ENCODE measurements at places on chromosomes 13 and 19.

DNA sequence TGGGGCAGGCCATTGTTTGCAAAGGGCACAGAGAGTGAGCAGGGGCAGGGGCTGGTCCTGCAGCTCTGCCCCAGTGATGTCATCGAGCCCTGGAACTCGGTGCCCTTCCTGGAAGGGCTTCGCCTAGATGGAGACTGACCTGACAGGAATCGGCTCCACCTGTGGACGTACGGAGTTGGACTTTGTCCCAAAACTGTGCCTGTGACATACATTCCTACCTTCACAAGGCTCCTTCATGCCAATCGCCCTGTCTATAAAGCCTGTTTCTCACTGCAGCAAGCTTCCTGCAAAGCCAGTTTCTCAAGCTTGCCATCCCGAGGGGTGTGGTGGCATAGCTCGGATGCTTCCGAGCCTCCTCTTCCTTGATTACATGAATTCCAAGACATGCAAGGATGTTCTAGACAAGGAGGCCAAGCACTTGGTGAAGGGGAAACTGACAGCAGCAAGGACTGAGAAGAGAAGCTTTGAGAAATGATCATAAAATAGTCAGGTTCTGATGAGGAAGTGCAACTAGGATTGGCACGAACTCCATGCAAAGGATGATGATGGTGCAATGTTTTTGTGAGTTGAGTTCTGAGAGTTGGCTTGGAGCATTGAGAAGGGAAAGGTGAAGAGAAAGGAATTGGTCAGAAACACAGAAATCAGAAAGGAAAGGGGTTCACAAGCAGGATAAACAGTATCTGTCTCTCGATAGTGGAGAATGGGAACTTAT is 73.6 kb upstream of the STK24 start:
- DNase-seq, result peak; percentile 53

DNA sequence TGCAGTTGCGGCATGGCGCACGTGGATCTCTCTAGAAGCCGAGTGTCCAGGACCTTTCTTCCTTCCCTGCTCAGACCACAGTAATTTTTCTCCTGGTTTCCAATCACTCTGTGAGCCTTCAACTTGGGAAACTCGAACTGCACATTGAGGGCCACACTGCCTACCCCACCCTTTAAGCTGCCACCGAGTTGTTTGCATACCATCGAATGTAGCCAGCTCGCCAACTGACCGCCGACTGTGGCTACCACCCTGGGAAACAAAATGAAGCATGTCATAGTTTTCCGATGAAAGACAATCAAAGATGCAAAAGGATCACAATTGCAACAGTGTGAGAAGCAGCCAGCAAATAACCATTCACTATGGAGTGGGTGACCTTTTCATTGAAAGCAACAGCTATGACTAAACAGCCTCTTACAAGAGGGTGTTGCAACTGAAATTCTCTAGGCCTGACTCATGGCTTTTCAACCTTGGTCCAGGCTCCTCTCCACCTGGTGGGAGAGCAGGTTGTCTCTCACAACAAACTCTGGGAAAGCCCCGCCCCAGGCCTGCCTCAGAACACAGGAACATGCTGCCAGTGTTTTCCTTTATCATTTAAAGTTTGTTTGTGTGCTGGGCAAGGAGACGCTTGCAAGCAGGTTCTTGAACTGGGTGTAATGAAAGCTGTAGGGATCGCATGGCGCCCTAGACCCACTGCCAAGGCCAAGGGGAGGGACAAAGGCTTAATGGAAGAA is 141.7 kb upstream of the SERP2 start:
- DNase-seq, result peak; percentile 85

DNA sequence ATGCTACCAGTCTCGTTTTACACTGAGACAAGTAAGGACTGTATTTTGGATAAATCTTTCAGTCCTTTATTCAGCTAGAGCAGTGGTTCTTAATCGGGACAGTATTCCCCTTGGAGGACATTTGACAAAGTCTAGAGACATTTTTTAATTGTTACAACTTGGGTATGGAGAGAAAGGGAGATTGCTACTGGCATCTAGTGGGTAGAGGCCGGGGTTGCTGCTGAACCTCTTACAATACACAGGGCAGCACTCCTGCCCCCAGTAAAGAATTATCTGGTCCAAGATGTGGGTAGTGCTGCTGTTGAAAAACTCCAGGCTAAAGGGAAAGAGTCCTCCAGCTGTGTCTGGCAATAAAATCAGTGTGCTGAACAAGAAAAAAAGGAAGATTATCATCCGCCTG is 334.8 kb downstream of the SLC7A1 start:
- no peak for DNase-seq

- DNase-seq, result no peak
Measured at GRCh38 chr19:29329460-29330134, 116.6 kb upstream of the UQCRFS1 start.

DNA sequence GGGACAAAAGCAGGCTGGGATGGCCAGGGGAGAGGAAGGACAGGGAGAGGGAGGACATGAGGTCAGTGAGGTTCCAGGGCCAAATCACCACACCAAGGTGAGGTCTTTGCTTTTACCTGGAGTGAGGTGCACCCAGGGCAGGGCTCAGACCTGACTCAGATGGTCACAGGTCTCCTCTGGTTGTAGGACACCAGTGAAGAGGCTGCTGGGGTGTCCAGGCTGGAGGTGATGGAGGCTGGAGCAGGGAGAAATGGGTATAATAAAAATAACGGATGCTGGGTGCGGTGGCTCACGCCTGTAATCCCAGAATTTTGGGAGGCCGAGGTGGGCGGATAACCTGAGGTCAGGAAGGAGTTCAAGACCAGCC is 6.9 kb downstream of the GRAMD1A start:
- DNase-seq, result no peak

DNA sequence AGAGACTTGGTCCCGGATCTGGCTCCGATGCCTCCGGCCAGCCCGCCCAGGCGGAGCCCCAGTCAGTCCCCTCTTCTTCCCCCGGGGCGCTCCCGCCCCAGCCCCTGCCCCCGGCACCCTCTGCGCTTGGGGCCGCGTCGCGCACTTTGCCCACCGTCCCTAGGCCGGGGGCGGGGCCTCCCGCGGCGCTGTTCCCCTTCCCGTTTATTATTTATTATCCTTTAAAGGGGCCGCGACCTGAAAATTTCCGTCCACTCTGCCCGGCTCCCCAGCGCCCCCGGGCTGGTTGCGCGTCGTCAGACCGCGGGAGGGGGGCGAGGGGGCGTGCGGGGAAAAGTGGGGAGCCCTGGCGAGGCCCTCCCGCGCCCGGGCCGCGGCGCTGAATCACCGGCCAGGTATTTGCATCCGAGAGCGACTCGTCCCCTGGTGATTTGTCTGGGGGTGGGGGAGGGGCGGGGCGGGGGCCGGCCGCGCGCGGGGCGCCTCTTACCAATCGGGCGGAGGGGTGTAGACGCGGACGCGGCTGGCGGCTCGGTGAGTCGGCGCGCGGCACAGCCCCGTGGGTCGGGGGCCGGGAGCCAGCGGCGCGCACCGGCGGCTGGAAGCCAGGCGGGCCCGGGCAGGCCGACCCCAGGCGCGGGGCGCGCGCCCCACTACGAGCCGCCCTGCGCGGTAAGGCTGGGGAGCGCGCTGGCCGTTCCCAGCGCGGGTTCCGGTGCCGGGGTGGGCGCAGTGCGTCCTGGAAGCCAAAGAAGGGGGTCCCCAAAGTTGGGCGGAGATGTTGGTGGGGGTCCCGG is at the start of gene ARID3A:
TSS of gene ARID3A (plus strand) at position 510 of the 797 bp plus-strand sequence. CDS start 3,494 bp downstream, outside the sequence.
- peak; percentile 89 for DNase-seq

DNA sequence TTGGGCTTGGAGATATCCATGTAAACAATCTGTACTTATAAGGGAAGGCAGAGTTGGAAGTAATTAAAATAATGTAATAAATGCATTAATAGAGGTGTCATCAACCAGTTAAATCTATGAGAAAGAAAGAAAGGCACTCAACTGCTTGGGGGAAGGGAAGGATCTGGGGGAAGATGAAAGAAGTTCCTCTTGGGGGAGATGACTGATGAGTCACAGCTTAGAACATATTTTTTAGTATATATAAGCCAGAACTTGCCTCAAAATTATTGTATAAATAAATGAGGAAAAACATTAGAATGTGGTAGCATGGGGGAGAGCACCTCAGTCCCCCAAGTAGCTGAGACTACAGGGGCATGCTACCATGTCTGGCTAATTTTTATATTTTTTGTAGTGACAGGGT is 205.8 kb downstream of the GGACT start:
- no peak for DNase-seq

- no peak for DNase-seq
Measured at GRCh38 chr19:3573858-3574637, 1.3 kb downstream of the HMG20B start.

- DNase-seq, result no peak
Measured at GRCh38 chr13:26594363-26594762, 36.9 kb downstream of the WASF3 start.

DNA sequence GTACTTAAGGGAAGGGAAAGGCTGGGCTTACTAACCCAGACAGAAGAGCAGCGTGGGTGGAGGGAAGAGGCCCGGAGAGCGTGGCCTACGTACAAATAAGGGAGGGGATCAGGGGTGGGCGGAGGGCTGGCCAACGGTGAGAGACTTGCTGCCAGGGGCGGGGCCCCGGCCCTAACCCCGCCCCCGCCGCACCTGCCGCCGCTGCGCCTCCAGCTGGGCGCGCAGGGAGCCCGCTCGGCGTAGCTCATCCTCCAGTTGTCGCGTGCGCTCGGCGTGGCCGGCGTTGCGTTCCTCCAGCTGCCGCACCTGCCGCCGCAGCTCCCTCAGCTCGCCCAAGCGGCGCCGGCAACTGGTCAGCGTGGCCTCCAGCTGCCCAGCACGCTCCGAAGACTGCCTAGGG is 5.7 kb downstream of the HOOK2 start:
- no peak for DNase-seq

DNA sequence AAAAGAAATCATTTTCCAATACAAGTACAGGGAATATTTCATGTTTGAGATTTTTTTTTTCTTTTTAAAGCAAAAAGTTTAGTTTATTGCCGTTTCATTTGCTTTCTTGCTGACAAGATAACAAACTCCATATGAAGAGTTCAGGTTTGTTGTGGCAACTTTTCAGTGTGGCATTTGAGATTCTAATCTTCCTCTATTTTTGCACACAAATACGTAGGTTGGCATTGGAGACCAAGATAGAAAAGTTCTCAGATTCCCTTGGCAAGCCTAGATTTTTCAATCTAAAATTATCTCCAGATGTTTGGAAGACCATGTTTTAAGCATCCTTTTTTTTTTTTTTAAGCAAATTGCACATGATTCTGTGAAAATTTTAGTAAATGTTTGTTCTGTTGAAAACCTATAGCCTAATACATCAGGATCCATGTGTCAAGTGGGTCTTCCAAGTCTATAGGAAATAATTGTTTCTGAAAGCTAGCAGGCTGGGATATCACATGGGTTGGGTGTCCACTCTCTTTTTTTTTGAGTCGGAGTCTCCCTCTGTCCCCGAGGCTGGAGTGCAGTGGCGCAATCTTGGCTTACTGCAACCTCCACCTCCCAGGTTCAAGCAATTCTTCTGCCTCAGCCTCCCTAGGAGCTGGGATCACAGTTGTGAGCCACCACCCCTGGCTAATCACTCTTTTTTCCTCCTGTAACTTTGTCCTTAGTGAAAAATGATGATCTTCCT is 2.6 kb downstream of the GARRE1 start:
- no peak for DNase-seq

DNA sequence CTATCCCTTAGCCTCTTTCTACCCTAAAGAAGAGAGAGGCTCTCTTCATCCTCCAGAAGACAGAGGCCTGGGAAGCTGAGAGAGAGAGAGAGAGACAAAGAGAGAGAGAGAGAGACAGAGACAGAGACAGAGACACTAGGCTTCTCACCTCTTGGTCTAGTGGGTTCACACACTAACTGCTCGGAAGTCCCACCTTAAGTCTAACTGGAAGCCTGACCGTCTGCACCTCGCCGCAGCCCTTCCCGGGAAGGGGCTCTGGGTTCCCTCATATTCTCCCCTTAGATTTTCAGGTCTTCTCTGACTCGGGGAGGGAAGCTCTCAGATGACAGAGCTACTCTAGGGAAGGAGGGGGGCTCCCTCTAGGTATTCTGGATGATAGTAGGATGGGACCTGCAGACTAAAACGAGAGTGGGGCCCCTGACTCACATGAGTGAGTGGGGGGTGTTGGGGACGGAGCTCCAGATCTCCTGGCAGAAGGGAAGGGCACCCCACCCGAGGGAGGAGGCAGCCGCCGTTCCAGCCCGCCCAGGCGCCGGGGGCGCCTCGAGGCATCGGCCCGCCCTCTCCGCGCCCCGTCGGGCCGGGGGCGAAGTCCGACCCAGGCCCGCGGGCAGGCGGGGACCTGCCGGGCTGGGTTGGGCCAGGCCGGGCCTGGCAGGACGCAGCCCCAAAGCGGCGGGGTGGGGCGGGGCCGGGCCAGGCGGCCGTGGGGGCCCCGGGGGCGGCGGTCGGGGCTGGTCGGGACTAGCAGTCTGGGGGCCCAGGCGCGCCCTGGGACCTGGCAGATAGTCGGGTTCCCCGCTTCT is 2.0 kb upstream of the JUNB start:
- no peak for DNase-seq

GRCh38 chr13:43661161-43661830 is 125.5 kb downstream of the ENOX1 start:
- DNase-seq, result no peak

DNA sequence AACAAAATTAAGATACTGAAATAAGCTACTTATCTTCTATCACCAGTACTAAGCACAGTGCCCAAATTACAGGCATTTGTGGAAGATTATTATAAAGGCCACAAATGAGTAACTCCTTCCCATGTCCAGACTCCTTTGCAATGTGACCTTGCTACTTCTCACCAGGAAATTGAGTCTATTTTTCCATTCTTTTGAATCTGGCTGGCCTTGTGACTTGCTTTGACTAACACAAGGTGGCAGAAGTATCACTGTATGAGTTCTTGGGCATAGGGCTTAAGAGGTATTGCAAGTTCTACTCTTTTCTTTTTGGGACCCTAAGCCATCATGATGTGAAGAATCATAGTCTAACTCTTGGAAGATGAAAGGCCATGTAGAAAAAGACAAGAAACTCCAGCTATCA is 49.9 kb downstream of the UGGT2 start:
- no peak for DNase-seq

DNA sequence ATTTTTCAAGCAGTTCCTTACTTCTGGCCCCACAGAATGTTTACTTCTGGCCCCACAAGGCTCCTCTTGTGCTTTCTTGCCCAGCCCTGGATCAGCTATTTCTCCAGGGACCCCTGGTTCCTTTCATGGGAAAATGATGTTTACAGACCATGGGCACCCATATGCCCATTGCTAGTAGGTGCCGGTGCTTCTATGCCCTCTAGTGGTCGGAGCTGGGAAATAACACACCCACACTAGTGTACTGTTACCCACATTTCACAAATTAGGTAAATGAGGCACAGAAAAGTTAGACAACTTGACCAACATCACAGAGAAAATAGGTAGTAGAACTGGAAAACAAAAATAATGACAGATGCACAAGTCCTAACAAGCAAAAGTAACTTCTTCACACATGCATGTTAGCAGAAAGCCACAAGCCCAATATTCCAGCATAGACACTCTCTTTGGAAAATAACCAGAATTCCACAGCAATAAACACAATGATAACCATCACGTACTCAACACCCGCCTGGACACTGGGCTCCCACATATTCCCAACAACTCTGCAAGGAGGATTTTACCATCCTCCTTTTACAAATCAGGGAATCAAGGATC is 1.3 kb upstream of the CEACAM6 start:
- no peak for DNase-seq

All from left lung (tissue), 14 donors.